ENCODE measurements at places on chromosomes 12 and 14.

- no peak for DNase-seq
Observed at GRCh38 chr14:94494085-94494484, 15.2 kb downstream of the SERPINA12 start.

- peak; percentile 67 for DNase-seq
Observed at GRCh38 chr14:75279153-75279762, 630 bp downstream of the FOS start.

DNA sequence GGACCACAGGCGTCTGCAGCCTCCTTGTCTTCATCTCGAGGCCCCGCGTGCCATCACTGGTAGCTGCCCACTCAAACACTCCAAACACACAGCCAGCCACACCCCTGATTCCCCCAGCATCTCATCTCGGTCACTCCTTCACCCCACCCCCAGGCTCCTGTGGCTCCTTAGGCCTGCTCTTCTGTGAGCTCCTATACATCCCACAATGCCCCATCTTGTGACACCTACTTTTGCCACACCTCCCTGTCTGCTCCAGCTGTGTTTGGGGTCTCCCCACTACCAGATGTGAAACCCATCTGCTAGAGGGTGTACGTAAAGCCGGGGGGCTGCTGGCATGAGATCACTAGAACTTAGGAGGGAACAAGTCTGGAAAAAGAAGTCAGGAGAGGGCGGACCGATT lies 4.1 kb downstream of the AKT1 start:
- DNase-seq, result no peak

GRCh38 chr12:81161680-81162079 lies 83.8 kb downstream of the ACSS3 start:
- no peak for DNase-seq

- DNase-seq, result no peak
Observed at GRCh38 chr14:100665511-100666032, 61.1 kb upstream of the DLK1 start.

DNA sequence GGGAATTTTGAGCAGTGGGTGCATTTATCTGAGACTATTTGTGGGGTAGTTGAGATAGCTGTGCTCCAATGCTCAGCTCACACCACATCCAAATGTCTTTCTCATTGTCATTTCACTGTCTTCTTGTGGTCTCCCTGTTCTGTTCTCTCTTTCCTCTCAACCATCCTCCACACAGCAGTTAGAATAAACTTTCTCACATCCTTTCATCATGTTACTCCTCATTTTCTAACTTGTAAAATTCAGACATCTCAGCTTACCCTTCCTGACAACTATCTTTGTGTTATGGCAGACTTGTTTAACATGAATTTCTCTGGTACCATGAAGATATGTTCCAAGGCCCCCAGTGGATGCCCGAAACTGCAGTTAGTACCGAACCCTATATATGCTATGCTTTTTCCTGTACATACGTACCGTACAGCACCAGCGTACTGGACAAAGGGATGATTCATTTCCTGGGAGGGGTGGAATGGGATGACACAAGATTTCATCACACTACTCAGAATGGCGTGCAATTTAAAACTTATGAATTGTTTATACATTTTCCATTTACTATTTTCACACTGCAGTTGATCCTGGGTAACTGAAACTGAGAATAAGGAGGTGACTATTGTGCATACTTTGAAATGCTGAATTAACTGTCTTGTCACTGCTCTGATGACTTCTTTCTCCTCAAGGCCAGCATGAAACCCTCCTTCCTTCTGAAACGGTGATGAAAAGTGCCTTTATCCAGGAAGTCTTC lies 177.1 kb upstream of the SLC38A2 start:
- DNase-seq, result peak; percentile 90

GRCh38 chr14:89269404-89269803 lies 147.6 kb downstream of the FOXN3 start:
- DNase-seq, result no peak

DNA sequence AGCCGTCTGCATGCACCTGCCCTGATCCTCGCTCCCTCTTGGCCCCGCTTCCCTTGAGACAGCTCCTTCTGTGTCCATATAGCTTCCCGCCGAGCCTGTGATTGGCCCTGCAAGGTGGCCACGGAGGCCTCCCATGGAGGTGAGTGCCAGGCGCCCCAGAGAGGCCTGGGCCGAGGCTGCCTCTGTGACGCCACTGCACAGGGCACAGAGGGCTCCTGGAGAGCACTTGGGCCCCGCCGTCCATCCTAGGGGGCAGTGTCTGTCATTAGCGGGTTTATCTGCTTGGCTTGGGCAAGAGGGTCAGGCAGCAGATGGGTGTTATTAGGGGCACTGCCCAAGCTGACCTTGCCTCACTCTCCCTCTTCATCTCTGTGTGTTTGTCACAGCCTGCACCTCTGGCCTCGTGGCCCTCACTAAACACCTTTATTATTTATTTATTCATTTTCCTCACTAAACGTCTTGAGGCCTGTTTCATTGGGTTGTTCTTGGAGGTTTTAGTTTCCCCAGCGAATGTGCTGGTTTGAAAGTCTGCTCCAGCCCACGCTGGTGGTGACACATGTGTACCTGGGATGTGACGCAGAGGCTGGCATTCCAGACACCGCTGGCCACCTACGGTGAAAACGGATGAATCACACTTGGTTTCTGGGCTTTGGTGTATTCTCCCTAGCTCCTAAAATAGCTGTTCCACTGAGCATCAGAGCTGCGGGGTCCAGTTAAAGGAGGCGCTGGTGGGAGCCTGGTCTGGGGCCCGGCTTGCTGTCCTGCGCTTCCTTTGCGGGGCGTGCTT lies 5.9 kb downstream of the ZFYVE21 start:
- DNase-seq, result no peak

DNA sequence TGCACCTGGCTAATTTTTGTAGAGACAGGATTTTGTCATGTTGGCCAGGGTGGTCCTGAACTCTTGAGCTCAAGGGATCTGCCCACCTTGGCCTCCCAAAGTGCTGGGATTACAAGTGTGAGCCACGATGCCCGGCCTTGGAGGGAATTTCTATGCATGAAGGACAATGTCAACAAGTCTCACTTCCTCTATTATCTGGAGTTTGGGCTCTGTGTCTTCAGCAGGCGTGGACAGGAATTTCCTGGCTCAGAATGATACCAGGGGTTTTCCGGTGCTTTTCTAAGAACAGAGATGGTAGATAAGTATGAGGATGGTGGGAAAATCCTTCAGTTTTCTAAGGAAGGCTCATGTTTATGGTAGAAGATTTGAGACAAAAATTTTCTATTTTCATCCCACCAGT lies 75.0 kb upstream of the CCDC60 start:
- DNase-seq, result no peak

GRCh38 chr12:94516985-94517384 lies 57.3 kb upstream of the CEP83 start:
- DNase-seq, result peak; percentile 30

- DNase-seq, result peak; percentile 85
Observed at GRCh38 chr12:58575256-58575655, 345.0 kb downstream of the LRIG3 start.

Data from foreskin fibroblast (primary cell).